ENCODE measurements at places on chromosomes 2 and 18.

GRCh38 chr2:163491850-163492249 is 244.0 kb downstream of the FIGN start:
- no peak overlapping the region for H3K27ac ChIP-seq
- no peaks in the 10 kb centered on the region for H3K4me1 ChIP-seq
- no peak overlapping the region for H3K4me3 ChIP-seq
- DNase-seq: no peak
- no peaks in the 10 kb centered on the region for H3K27me3 ChIP-seq
- no peaks in the 10 kb centered on the region for H3K36me3 ChIP-seq

DNA sequence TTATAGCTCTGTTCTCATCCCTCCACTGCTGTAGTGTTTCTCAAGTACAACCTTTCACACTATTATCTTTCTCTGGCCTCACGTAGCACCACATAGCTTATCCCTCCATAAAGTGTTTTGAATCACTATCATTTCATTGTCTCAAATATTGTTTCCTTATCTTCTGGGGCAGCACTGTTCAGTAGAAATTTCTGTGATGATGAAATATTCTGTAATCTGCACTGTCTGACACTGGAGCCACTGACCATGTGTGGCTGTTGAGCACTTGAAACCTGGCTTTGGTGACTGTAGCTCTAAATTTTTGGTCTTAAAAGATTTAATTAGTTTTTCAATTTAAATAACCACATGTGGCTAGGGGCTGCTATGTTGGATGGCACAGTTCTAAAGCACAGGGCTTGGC is 78.9 kb downstream of the CPS1 start:
- H3K4me3 ChIP-seq: no peak overlapping the region
- no peaks in the 10 kb centered on the region for H3K4me1 ChIP-seq
- H3K27ac ChIP-seq: no peak overlapping the region

GRCh38 chr2:10498525-10499274 is 50.6 kb upstream of the ODC1 start:
- no peak for DNase-seq
- H3K36me3 ChIP-seq: no peaks in the 10 kb centered on the region
- H3K27me3 ChIP-seq: no peaks in the 10 kb centered on the region
- H3K27ac ChIP-seq: no peak overlapping the region
- H3K4me3 ChIP-seq: no peak overlapping the region
- H3K4me1 ChIP-seq: peaks cover 5% of the 10 kb centered on the region

DNA sequence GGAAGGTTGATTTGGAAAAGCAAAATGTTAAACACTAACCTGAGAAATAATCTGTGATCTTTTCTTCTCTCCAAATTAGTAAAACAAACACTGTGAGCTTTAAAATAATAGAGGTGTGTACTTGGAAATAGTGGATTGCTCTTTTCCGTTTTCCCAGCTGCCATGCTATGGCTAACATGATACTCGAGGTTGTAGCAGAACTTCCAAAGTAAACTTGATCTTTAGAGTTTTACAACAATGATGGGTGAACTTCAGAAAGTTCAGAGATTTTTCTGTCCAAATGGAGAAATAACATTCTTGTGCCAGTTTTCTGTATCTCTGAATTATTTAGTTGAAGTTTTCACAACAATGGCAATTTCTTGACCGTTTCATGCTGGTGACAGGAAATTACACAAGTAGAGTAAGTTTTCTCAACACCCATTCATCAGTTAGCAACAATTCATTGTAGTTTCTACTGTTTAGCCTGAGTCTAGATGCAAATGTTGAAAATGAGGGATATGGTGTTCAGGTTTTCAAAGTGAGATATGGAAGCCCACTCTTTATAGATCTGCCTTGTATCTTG is 135.3 kb upstream of the CTAGE1 start:
- H3K4me1 ChIP-seq: no peaks in the 10 kb centered on the region
- no peak overlapping the region for H3K27ac ChIP-seq
- H3K4me3 ChIP-seq: no peak overlapping the region
- DNase-seq: no peak
- H3K36me3 ChIP-seq: no peaks in the 10 kb centered on the region

Data from naive thymus-derived CD4-positive, alpha-beta T cell (primary cell).